ENCODE measurements at places on chromosomes 12 and 14. TPM values are rescaled to one million over a fixed set of nuclear protein-coding genes. Genes with fewer than 3 reads are reported as not detected.

Gene ZNF705A
- total RNA-seq: not detected

Gene NOS1
- total RNA-seq: 0.45 TPM

DNA sequence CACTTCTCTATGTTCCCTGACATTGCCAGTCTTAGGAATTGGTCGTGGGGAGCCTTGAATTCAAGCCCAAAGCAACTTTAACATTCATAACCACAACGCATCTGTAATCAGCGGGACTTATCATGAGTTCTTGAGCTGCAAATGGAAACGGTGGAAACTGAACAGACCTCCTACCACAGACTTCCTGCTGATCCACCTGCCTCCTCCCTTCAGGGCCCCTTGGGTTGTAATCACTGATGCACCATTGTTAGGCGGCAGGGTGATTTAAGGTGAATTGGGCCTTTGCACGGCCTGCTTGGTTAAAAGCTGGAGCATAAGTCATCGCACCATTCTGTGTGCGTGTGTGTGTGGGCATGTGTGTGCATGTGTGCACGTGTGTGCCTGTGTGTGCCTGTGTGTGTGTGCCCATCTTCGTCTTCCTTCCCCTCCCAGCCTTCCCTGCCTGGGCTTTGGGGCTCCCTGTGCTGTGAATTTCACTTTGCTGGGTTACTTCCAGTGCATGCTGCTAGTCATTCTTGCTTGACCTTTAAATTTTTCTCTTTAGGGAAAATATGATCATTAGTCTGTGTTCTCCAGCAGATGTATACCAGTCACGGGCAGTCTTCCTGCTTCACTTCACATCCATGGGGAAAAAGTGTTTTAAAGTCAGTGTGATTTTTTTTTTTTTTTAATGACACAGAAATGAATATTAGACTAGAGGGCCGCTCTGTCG lies 29.1 kb downstream of the CHST11 start:
- no peak for DNase-seq

GRCh38 chr12:64687816-64688215 lies 71.4 kb downstream of the GNS start:
- no peak for DNase-seq

- no peak for DNase-seq
These were observed 16.3 kb upstream of the GALNT9 start for GRCh38 chr12:132345561-132346200.

DNA sequence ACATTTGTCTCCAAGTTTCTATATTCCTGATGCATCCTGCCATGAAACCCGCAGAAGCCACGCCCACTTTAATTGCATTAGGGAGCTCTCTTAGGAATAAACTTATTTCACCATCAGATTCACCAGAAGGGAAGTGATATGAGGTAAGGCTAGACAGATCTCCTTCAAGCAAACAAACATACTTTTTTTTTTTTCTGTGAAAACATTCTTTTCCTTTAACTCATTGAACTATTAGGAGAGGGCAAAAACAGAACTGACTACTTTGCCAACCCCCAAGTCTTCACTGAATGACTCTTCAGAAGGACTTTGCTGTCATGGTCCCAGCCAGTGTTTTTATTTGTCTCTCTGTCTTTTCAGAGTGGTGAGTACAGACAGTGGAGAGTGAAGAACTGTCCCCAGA lies 48.4 kb downstream of the GTF2A1 start:
- DNase-seq: no peak

DNA sequence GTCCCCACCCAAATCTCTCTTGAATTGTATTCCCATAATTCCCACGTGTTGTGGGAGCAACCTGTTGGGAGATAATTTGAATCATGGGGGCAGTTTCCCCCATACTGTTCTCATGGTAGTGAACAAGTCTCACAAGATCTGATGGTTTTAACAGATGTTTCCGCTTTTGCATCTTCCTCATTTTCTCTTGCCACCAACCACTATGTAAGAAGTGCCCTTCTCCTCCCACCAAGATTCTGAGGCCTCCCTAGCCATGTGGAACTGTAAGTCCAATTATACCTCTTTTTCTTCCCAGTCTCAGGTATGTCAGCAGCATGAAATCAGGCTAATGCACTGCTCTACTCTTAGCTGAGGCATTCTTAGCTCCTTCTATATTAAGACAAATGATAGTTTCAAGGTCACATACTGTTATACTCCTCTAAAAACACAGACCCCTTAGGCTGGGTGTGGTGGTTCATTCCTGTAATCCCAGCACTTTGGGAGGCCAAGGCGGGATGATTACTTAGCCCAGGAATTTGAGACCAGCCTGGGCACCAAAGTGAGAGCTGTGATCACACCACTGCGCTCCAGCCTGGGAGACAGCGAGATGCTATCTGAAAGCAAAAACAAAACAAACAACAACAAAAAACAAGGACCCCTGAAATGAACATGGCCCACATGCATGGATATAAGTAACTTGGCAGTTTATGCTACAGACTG lies 3.6 kb downstream of the SCAF11 start:
- no peak for DNase-seq

DNA sequence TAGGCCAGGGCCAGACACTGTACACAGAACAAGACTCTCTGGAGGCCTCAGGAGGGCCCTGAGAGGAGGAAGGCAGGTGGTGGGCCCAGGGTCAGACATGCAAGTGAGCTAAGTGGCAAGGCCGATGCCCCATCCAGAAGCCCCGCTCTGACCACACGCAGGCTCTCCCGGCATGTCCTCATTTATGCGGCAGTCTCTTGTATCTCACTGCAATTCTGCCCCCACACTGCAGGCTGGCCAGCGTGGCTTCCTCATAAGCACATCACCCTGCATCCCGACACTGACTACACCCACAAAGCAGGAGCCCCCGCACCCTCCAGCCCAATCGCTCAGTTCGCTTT lies 17.5 kb downstream of the SSH1 start:
- no peak for DNase-seq

Gene HHIPL1
- total RNA-seq: 0.31 TPM

Gene PPP1R1A
- total RNA-seq: 2.5 TPM

Gene ANO4
- total RNA-seq: 0.89 TPM

Gene TMEM179
- 1.7 TPM for total RNA-seq

DNA sequence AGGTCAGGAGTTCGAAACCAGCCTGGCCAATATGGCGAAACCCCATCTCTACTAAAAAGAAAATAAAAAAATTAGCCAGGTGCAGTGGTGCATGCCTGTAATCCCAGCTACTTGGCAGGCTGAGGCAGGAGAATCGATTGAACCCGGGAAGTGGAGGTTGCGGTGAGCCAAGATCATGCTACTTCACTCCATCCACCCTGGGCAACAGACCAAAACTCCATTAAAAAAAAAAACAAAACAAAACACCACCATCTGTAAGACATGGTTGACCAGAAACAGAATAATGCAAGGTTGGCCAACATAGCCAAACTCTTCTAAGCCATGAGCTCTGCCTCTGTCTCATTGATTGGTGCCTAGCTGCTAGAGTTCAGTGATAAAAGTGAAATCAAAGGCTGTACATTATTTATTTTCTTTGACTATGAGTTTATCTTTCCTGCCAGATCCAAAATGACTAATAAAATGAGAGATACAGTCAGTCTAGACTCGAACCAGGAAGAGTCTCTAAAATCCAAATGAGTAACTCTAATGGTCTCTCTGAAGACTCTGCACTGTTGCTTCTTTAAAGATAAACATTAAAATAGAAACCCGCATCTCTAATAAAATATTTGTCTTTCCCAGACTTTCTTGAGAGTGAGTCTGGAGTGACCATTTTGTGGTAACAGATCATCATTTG lies 404.7 kb downstream of the DAD1 start:
- no peak for DNase-seq
